Nucleus accumbens (tissue), 56 donors: ENCODE measurements at places on chromosomes 1 and 21.

GRCh38 chr1:197358959-197359358, 90.9 kb downstream of the CRB1 start:
- DNase-seq: no peak

DNA sequence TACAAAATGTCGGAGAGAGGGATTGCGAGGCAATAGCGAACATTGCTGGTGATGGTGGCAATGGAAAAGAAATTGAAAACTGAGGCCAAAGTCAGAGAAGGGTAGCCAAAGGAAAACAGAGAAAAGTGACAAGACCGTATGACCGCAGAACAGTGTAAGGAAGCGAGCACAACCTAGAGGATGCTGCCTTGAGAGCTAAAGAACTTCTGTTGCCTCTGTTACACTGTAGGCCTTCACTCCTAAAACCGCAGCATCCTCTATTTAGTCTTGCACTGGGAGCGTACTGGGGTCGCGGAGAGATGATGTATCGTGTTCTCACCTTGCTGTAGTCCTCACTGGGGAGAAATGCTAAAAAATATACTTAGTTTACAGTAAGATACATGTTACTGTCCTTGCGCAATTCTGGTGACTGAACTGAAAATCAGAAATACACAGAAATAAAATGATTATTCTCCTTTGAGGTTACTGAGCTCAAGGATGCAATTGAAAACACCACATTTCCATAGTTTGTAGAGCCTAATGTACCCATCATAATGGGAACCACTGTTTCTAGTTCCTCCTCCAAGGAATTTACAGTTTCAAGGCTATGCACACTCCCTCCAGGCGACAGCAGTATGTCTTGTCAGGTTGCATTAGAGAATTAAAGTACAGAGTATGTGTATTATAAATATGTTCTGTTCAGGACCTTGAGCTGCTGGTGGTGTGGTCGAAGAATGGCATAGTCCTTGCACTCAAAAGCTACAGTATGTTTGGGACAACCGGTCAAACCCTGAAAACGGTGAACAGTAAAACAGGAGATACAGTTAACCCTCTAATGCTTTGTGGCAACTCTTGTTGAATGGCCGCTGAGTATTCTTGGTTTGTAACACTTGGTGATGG, 1.3 kb downstream of the NEK7 start:
- DNase-seq: no peak

GRCh38 chr1:78141531-78142231, 95.9 kb downstream of the GIPC2 start:
- no peak for DNase-seq

- peak; percentile 66 for DNase-seq
Measured at GRCh38 chr1:184753608-184754475, 816 bp downstream of the EDEM3 start.

GRCh38 chr1:207852576-207853371, 58.2 kb downstream of the CD34 start:
- DNase-seq: no peak

- DNase-seq: no peak
Measured at GRCh38 chr1:59025898-59026426, 242.1 kb upstream of the JUN start.

DNA sequence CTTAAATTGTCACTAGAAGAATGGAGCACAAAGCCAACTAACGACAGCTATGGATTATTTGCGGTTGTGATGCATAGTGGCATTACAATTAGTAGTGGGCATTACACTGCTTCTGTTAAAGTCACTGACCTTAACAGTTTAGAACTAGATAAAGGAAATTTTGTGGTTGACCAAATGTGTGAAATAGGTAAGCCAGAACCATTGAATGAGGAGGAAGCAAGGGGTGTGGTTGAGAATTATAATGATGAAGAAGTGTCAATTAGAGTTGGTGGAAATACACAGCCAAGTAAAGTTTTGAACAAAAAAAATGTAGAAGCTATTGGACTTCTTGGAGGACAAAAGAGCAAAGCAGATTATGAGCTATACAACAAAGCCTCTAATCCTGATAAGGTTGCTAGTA, 13.5 kb downstream of the USP1 start:
- no peak for DNase-seq

DNA sequence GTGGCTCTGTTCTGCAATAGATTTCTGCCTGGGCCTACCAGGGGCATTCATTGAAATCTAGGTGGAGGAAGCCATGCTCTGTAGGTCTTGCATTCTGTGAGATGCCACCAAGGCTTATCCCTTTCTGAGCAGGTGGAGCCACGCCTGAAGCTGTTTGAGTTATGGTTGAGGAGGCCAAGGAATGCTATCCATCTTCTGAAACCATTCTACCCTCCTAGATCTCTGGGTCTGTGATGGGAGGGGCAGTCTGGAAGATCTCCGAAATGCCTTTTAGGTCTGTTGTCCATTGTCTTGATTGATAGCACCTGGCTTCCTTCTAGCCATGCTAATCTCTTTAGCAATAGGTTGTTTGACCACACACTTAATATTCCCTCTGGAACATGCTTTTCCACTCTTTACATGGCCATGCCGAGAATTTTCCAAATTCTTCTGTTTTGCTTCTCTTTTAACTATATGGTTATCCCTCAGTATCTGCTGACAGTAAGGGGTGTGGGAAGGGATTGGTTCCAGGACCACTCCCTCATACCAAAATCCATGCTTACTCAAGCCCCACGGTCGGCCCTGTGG, 45.2 kb downstream of the AK4 start:
- no peak for DNase-seq

- DNase-seq: no peak
Measured at GRCh38 chr1:218699865-218700264, 354.7 kb downstream of the TGFB2 start.

- DNase-seq: no peak
Measured at GRCh38 chr1:12709091-12709491, 6.8 kb upstream of the AADACL3 start.

- DNase-seq: no peak
Measured at GRCh38 chr1:178660461-178660860, 64.6 kb upstream of the RALGPS2 start.

DNA sequence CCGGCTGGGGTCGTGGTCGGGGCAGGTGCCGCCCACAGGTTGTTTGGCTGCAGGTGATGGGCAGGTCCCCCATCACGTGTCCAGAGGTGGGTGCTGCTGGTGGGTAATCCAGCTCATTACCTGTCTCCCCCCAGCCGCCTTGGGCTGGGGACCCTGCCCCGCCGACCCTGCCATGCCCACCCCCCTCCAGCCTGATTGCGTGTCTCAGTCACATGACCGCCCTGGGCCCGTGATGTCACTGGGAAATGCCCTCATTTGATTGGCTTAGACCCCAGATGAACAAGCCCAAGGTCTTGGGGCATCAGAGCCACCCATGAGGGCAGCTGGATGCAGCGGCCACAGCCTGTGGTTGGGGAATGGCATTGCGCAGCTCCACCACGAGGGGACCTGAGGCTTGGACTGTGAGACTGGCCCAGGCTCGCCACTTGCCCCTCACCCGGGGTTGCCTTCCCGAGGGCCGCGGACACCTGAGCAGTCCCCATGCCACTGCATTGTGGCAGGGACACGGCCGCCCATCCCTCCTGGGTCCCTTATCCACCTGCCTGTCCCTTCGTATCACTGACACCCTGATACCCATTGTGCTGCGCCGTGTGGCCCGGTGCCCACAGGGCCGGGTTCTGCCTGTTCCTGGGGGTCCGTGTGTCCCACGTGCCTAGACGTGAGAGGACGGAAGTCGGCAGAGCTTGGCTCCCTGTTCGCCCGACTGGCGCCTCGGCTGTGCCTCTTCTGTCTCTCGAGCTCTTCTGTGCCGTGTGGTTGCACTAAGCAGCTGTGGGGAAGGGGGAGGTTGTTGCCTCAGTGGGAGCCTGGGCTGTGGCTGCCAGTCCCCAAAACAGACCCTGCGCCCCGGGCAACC, 68.0 kb downstream of the FAAP20 start:
- no peak for DNase-seq

DNA sequence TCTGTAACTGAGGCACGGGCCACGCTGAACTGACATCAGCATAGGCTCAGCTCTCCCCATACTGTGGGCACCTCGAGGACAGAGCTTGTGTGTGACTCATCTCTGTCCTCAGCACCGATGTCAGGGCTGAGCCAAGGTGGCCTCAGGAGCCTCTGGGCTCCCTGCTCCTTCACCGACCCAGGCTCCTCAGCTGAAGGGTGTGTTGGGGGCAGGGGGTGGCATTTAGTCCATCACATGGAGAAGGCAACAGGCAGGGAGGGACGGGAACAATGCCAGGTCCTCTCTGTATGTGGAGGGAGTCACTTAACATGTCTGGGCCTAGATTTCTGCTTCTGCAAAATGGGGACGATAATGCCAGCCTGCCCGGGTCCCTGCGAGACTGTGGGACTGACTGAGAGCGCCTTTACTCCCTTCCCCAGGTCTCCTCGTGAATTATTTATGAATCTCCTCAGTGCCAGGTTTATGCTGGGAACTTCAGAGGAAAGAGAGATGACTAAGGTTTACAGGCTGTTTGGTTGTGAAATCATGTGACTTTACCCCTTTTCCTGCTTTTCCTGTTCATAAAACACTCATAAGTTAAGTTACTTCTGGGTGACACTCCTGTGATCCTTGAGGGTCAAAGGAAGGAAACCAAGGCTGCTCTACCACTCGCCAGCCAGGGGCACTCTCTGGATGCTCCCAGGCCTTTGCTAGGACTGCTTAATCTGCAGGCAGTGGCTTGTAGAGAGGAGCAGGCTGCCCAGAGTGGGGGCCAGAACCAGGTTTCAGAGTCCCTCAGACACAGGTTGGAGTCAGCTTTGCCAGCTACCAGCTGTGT, 16.2 kb downstream of the TTC39A start:
- DNase-seq: no peak

- peak; percentile 35 for DNase-seq
Measured at GRCh38 chr1:23177438-23178380, 9.1 kb upstream of the LUZP1 start.

DNA sequence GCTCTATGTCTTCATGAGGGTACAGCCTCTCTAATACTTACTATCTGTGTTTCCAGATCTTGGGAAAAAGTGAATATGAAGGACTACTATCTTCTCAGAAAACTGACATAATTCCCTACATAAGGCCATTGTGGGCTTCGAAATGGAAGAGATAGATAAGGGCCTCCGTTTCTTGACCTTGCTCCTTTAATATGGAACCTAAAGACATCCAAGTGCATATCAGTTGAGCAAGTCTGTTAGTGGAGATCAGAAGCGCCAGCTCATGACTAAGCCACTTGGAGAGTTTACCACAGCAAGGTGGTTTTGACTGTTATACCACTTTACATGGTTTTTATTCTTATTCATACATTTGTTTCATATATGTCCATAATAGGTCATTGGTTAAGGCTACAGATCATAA, 35.3 kb upstream of the FCER1A start:
- DNase-seq: no peak

GRCh38 chr1:169586067-169586394, 250 bp downstream of the F5 start:
- no peak for DNase-seq

- no peak for DNase-seq
Measured at GRCh38 chr1:243748227-243748626, 101.8 kb downstream of the AKT3 start.

DNA sequence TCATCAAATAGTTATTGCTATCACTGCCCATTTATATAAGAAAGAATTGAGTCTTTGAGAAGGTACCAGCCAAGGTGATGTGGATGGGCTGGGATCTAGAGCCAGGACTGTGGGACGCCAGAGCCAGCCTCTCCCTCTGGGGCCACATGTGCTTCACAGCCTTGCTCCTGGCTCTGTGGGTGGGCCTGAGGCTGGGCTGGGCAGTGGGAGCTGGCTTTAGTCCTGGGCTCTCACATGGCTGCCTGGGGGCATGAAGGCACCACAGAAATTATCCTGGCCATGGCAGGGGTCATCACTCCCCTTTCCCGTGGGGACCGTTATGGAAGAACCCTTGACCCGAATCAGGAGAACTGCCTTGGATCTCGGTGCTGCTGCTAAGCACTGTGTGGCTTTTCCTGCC, 203.1 kb downstream of the TRABD2B start:
- no peak for DNase-seq

DNA sequence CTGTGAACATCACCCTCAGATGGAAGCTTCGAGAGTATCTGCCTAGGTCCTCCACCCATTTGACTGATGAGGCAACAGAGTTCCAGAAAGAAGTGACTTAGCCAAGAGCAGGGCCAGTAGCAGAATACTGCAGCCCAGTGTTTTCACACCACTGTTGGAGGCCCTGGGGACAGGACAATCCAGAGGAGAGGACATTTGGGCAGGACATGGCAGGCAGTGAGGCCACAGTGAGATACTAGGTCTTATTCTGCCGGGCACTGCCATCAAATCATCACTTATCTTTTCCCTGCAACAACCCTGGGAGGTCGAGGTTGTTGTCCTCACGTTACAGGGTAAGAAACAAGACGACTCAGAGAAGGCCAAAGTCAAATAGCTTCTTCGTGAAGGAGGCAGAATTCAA, 5.5 kb upstream of the FOXO6 start:
- no peak for DNase-seq

DNA sequence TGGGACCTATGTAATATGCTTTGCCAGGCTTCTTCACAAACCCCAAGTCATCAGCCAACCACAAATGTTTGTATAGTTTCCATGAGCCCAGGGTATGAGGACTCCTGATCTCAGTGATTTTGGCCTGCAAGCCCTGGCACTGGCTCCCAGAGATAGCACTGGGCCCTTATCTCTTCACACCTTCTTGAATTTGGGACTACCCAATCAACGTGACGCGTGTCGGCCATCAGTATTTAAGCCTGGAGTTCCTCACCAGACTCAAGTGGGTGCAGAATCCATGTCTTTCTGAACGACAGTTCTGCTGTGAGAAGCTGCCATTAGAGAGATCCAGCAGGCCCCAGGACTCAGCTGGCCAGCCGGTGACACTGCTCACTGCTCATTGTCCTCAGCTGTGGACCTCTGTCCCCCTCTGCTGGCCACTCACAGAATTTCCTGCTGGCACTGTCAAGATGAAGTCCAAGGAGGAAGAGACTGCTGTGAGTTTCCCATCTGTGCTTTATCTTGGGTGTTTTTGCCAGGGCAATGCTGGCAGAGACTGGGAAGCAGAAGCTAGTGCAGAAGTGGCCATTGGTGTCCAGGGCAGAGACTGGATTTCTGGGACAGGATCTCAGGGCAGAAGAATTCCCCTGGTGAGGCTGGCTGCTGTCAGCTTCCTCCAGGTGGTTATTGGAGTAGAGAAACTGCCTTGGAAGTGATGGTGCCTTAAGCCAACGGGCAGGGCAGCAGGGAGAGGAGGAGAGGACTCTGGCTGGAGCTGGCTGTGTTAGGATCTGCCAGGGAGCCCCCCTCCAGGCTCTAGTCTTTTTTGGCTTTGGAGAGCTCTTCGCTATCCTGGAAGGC, 28.4 kb downstream of the TMCC2 start:
- peak; percentile 59 for DNase-seq
